Activated CD8-positive, alpha-beta memory T cell treated with anti-CD3 and anti-CD28 coated beads for 1 hour (primary cell): ENCODE measurements at places on chromosomes 12 and 14.

- no peak for DNase-seq
These were observed 50.8 kb downstream of the TSHR start for GRCh38 chr14:81006266-81006665.

DNA sequence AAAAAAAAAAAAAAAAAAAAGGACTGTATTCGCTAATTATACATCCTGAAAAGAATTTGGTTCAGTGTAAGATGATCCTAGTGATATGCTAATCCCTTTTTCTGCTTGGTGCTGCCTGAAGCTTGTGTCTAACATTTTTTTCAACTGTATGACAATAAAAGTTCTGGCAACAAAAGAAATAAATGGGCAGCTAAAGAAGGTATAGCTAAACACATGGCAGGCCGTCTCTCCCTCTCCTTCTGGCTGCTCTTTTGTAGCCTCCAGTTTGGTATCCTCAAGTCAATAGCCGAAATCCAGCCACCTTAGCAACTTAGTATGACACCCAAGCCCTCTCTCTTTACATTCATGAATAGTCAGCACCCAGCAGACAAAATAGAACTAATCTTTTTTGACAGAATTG is 198.3 kb upstream of the OTX2 start:
- DNase-seq = no peak

GRCh38 chr12:100758083-100758482 is 36.5 kb upstream of the ANO4 start:
- DNase-seq = no peak

DNA sequence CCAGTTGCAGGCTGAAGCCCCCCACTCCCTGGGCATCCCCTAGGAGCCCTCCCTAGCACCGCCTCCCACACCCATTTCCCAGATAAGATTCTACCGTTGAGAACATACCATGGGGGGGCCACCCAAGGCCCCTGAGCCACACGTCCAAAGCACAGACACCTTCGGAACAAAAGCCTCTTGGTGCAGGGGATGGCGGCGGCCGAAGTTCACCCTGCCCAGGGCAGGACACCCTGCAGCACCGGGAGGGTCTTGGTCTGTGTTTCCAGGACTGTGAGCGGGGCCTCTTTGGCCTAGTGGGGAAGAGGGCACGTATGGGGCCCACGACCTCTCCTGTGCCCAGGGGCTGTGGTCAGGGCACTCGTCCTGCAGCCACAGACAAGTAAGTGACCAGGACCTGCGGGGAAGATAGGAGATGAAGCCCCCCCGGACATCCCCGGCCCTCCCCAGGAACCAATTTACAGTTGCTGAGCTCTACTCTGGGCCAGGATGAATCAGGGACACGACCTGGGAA is 154.3 kb upstream of the C14orf180 start:
- DNase-seq = no peak

DNA sequence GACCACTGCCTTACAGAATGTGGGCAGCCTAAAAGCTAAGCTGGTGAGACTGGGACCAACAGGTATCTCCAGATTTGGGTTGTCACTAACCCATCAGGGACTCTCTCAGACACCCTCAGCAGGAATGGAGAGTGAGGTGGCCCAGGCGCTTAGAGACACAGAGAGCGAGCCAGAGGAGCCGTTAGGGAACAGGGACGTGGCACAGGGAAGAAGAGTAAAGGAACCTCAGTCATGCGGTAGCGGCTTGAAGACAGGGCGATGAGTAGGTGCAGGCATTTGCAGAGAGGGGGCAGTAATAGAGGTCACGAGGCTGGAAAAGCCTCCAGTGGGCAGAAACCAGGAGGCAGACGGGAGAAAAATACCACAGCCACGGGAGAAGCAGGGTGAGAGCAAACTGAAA is 158.0 kb upstream of the CCND2 start:
- DNase-seq = no peak

DNA sequence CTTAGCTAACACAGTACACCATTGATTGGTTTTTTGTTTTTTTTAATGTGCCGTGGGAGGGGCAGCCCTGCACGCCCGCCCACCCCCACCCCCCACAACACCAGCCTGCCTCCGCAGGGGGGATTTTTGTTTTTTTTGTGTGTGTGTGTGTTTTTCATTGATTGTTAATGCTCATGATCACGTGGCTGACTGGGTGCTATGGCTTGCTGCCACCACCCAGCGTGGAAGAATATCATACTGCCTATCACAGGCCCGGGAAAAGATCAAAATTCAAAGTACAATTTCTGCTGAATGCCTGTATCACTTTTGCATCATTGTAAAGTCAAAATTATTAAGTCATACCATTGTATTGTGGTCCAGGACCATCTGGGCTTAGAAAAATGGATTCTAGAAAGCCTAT is 8.3 kb downstream of the RESF1 start:
- no peak for DNase-seq

GRCh38 chr12:107760207-107760808 is 629 bp downstream of the PRDM4 start:
- no peak for DNase-seq

DNA sequence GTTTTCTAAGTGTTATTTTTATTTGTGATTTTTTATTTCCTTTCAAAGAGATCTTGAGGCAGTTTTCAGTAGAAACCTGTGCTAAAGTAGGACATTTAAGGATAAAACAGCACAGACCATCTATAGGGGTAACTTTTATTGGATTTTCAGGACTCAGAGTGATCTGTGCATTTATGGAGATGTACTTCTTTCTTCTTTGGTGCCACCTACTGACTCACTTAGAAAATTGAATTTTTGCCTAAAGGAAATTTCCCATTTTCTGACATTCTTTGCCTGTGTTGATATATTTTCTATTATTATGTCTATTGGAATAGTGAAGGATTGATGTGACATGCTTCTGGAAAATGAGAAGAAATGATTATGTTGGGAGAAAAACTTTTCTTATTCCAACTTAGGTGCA is 113.0 kb downstream of the UNC79 start:
- DNase-seq = no peak

DNA sequence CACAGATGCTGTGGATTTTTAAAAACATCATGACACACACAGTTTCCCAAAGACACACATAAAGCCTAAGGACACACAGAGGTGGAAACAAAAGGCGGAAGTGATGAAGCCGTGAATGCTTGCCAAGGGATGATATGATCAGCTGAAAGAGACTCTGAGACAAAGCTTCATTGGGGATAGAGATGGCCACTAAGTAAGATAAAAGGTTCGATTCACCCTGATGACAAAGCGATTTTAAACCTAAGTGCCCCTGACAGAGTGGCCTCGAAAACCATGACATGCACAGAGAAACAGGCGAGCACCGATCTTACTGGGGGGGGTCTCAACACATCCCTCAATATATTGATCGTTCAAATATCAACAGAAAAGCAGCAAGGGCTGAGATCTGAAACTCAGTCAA is 20.3 kb upstream of the EIF5 start:
- no peak for DNase-seq

- DNase-seq = no peak
These were observed 57.7 kb downstream of the HMGA2 start for GRCh38 chr12:65881965-65882413.
